ENCODE measurements at places on chromosomes 5 and 9.

- no peak for DNase-seq
Observed at GRCh38 chr5:150121448-150122157, 34.0 kb downstream of the PDGFRB start.

- no peak for DNase-seq
Observed at GRCh38 chr5:160727296-160727997, 124.6 kb downstream of the ATP10B start.

GRCh38 chr9:87853302-87853701 is 29.4 kb upstream of the SPATA31E1 start:
- no peak for DNase-seq

DNA sequence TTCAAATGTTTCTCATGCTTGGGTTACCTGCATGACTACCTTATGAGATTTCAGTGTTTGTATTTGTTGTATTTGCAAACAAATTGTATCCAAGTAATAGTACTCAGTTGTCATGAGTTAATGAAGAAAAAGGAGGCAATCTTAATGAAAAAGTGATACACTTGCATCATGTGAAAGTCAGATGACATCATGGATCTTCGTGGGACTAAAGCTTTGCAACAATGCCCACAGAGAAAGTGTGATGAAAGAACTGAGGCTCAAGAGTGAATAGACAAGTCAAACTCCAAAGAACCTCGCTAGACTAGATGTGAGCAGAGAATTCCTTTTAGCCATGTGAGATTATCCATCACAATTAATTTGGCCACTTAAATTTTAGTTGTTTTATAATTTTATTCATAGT is 75.4 kb upstream of the ADRB2 start:
- no peak for DNase-seq

DNA sequence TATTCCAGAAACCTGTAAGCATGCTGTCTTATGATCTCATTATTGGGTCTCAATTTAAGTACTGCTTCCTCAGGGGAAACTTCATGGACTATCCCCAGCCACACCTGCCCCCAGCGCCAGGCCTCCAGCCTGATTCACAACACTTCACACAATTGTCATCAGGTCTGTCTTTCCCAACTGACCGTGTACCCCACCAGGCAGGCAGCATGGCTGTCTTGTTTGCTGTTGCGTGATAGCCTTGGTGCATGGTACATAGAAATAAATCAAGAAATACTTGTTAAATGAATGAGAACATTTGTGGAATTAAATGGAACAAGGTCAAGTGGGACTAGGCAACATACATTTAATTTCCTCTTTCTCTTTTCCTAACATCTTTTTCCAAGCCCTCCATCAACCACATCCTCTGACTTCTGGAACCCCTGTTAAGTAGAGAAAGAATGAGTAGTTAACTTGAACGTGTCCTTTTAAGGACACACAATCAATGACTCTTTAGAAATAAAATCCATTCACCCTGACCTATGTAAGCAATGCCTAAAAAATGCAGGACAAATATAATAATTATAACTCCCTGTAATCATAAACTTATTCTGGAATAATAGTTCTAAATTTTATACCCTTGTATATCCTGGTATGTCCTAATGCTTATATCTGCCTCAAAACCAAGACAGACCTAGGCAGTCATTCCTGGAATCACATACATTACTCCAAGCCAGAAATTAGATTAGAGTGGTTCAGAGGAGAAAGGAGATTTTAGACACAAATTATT is 17.2 kb upstream of the THG1L start:
- DNase-seq = no peak

GRCh38 chr5:37881359-37881758 is 41.5 kb upstream of the GDNF start:
- no peak for DNase-seq

- no peak for DNase-seq
Observed at GRCh38 chr9:35664531-35665470, at the start of gene ARHGEF39. Gene ARHGEF39 (minus strand): TSS chr9:35665195. CDS start chr9:35665169, 26 bp downstream.

DNA sequence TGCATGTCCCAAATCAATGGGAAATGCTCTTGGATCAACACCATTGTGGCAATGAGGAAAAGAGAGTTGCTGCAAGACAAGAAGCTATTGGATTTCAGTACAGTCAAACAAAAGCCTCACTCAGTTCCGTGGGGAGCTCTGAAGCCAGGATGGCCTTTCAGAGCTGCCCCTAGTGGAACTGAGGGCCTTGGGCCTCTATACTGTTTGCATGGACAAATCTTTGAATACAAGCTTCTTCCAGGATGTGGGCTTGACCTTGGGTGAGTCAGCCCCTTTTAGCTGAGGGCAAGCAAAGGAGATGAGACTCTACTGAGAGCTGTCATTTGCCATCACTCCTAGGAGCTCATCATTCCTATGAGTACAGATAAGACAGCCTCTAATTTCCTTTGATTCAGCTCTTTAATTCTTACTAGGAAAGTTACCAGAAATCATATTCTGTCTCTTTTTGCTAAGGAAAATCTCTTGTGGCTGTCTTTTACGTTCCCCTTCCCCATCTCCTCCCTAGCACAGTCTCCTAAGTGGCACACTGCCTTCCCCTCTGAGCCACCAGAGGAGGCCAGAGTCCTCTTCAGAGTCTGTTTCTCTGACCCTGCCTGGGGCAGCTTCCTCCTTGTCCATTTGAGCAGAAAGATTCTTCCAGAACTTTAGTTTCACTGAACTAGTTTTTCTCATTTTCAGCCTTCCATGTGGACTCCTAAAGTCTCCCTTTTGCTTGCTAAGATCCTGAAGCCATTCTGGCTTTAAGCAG is 168.8 kb upstream of the POC5 start:
- DNase-seq = no peak

DNA sequence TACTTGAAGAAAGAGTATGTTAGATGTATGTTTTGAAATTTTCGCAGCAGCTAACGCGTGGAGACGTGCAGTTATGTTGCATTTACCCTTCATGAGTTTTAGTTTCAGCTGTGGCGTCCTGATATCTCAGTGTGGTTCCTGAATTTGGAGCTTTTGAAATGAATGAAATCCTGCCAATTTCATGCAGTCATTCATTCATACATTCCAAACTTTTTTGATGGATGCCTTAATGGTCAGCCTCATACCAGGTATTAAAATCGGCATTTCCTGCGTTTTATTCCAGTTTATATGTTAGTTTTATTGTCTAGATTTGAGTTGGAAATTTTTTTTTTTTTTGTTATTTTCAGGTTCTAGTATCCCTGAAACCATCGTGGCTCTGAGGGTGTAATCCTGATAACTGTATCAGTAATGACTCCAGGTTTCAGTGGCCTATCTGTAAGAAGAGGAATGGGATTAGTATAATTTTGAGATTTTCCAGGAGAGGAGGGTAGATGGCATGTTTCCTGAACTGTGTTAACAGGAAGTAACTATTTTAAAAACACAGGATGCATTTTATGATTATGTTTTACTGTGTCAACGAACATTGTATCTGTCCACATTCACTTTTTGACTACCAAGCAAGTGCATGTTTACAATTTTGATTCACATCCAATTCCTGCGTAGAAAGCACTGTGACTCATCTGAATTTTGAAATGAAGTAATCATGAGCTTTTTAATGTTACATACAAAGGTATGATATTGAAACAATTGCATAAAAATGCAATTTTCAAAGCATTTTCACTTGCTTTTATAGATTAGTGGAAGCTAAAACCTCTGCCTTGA is 1.0 kb downstream of the FOCAD start:
- no peak for DNase-seq

DNA sequence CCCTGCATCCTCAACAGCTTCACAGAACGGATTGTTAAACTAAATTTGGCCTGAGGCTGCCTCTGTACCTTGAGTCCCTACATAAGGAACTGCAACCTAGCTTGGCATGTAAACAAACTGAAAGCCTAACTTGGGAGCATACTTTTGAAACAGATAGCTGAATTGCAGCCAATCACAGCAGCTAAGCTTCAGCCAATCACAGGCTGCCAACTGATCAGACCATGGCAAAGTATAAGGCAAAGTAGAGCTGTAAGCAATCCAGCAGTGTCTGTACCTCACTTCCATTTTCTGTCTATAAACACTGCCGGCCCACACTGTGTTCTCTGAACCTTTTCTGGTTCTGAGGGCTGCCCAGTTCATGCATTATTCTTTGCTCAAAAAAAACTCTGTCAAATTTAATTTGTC is 8.9 kb upstream of the ZNF483 start:
- DNase-seq = no peak

- DNase-seq = no peak
Observed at GRCh38 chr9:137372693-137373610, 50.0 kb downstream of the EXD3 start.

DNA sequence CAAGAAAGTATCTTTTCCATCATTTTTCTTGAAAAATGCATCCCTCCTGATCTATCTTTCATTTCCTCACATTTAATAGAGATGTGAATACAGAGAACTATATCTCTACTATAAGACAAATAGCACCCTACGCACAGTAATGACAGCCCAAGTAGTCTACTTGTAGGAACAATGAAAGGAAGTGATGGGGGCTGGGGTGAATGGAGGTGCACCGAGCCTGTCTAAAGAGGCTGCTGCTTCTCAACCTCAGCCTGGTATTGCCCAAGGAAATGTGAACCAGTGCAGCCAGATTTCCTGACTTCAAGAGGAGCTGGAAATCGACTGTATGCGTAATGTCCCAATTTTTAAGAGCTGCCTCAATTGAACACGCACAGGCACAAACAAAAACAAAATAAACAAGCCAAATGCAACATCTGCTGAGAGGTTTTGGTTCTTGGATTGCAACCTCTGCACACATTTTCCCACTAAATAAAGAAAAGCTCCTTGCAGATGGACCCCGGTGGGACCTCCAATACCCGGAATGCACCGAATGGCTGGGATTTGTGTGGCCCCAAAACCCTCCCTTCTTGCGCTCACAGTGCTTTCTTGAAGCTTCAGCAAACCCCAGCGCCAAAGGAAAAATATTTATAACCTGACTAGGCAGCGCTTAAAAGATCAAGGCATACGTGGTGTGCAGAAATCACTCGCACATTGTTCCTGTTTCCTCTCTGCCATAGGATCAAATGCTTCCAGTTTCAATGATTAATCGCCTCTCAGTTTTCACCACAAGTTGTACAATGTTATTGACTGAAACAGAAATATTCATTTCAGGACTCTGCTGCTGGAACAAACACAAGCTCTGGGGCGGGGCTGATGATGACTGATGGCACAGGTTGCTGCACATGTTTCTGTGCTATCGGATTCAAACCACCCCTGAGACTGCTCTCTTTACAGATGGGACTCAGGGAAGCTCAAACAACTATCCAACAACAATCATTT is 68.3 kb downstream of the KCNIP1 start:
- peak; percentile 18 for DNase-seq

DNA sequence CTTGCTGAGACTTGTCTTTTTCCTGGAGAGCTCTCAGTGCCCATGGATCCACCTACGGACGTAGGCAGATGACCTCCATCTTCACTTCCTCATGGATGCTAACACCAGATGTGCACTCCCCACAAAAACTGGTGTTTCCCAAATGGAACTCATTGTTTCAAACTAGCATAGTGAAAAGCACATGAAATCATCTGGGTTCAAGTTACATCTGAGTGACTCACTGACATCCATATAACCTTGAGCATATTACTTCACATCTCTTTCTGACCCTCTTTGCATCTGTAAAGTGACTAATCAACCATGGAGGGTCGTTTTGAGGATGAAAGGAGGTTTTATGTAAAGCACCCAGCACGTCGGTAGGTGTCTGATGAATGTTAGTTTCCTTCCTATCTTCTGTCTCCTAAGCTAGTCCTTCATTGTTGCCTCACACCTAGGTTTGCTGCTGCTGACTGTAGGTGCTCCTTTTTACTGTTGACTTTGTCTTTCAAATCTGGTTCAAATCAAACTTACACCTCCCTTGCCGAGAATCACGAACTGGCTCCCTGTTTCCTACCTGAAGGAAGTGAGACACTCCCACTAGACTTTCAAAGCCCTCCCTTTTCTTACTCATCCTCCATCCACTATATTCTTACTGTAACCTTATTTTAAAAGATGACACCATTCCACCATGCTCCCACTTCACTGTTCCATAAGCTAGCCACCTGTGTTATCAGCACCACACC is 10.3 kb downstream of the OCLN start:
- no peak for DNase-seq

DNA sequence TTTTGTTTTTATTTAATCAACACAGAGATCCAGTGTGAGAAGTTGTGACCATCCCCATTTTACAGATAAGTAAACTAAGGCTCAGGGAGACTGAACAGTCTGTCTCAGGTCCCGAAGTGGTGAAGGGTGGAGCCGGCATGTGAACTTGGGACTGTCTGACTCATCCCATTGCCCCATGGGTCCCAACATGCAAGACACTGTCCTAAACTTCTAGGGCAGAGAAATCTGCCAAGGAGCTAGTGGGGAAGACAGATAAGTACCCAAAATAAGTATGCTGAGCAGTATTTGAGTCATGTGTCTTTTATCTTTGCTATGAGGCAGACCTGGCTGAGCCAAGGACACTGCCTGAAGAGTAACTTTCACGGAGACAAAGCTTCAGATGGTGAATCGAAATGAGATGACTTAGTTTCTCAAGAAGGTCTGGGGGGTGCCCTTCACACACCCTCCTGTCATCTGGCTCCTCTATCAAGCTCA is 64.3 kb upstream of the SLC25A51 start:
- no peak for DNase-seq

DNA sequence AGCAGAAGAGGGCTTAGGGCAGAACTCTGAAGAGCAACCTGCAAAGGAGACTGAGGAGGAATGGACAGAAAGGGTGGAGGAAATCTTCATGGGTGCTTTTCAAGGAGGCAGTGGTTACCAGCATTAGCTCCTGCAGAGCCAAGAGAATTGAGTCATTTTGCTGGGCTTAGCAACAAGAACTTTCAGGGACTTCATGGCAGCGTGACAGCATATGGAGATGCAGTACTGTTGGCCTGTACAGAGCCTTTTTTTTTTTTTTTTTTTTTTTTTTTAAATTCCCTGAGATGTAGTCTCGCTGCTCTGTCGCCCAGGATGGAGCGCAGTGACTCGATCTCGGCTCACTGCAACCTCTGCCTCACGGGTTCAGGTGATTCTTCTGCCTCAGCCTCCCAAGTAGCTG is 296.0 kb upstream of the DMRT1 start:
- DNase-seq = no peak

DNA sequence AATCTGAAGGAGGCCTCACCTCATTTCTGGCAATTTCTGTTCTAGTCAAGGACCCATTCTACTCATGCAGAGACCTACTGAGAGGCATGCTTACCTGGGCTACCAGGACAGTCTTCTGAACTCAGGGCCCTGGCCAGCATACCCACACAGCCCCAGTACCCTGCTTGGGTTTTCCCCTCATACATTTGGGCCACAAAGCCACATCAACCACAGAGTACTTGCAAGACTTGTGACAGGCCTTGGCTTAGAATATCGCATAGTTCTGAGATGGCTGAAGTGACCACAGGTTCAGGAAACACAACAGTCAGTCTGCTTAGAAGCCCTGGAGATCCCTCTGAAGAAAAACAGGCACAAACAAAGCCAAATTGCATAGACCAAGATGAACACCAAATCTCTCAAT is 758.8 kb upstream of the CDH9 start:
- DNase-seq = no peak

Data from stimulated activated CD8-positive, alpha-beta memory T cell treated with anti-CD3 and anti-CD28 coated beads, Interleukin-15, amount 100 ng/mL, for 24 hours (primary cell).